Left hindlimb (tissue), 1 donor: ENCODE measurements at places on chromosomes 2 and 18.

GRCh38 chr18:68215931-68216330, 499.0 kb downstream of the TMX3 start:
- DNase-seq: no peak

- no peak for DNase-seq
Measured at GRCh38 chr2:66766582-66766981, 331.7 kb downstream of the MEIS1 start.

DNA sequence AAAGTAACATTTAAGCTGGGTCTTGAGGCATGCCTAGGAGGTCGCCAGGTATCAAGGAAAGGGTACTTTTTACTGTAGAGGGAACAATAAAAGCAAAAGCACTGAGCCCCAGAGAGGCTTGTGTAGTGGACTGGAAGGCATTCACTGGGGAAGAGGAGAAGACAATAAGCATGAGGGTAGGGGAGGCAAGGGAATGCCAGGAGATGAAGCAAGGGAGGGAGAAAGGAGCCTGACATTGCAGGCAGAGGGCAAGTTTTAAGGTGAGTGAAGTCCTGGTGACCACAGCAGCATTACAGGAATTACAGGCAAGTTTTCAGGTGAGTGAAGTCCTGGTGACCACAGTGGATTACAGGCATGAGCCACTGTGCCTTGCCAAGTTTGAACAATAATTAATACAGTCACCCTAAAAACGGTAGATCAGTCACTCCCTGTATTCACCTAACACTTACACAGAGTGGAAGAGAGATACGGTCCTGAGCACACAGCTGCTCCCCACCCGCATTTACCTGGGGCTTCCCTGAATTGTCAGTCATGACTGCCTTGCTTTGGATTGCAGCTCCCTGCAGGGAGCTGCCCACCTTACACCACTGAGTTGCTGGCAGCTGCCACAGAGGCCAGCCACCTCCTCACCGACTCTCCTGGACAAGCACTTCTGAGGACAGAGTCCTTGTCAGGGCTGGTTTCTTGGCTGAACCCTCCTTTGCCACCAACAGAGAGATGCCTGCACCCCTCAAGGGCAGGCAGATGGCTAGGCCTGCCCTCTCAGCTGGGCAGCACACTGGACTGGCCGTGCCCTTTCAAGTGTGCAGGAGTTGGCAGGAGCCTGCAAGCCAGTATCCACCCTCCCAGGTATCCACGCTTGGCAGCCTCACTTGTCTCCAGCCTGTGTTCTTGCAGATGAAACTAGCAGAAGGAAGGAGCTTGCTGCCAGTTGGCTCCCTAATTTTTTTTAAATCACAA, 153.2 kb upstream of the MSH6 start:
- no peak for DNase-seq

DNA sequence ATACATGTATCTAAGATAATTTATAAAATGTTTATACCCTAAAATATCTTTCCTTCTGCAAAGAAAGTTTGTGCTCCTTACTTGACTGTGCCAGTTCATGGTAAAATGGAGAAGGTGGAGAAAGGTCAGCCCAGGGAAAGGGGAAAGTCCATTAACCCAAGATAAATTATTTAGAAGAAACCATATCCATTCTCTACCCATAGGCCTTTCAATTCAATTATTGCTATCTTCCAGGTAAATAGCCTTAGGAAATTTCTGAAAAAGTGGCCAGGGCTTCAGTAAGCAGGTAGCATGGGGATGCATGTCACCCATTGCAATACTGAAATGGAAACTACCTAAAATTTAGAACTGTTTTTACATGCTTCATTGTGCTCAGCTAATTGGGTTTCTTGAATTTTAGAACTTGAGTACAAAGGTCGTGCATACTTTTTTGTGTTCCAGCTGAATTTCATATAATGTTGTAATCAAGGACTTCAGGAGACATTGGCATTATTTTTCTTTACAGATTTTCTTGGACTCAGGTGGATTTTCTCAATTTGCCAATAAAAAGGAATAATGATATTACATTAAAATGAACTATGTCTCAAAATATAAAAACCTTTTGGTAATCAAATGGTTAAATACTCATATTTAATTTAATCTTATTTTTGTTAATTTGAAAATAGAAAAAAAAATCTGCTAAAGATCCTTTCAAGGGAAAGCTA, 124.9 kb downstream of the CSRNP3 start:
- no peak for DNase-seq

- DNase-seq: no peak
Measured at GRCh38 chr18:66722671-66723070, 118.8 kb upstream of the CDH19 start.

GRCh38 chr2:108591163-108591562, 56.9 kb downstream of the LIMS1 start:
- no peak for DNase-seq

DNA sequence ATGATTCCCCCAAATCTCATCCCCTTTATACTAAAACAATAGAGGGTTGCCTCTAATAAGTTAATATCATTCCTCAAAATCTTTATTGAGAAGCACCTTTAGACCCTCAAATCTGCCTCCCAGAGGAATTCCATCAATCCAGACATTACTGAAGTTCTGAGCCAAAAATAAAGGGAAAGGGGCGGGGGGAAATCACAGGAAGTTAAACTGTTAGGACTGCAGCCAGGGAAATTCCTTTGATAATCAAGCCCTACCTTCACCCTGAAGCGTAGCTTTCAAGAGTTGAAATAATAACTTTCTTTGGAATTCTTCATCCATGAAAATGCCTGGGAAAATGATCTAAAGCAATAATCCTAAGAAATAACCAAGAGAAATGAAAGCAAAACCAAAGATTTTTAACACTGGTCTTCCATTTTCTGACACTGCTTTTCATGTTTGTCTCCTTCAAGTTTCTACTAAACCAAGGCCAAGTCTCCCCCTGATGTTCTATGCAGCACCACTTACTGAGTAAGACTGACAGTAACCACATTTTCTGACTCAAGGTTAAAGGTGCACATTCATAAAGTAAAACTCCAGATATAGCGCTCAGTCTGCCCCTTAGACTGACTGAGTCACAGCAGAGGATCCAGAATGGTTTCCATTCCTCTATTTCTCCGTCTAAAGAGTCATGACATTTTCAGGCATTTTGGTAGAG, 78.2 kb downstream of the TCF4 start:
- DNase-seq: no peak

DNA sequence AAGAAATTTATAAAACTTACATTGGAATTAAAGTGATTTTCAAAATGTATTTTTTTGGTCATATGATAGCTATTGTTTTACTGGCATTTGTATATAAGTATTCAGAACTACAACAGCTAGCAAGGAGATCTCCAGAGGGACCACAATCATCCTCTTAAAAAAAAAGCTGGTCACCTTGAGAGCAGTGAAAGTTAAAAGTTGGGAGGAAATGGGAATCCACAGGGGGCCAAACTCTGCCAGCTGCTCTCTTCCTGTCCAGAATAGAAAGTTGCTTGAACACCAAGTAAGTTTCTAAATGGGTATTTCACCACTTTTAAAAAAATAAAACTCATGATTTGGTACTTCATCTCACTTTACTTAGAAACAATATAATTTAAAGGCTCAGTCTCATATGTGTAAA, 1025.1 kb downstream of the LRP1B start:
- no peak for DNase-seq

- DNase-seq: peak; percentile 85
Measured at GRCh38 chr2:218292048-218293014, at the start of gene TMBIM1. Gene TMBIM1 (minus strand): TSS chr2:218292503. CDS start chr2:218282141, 10,362 bp downstream.

GRCh38 chr2:220076734-220077133, 449.3 kb downstream of the SLC4A3 start:
- peak; percentile 37 for DNase-seq

- DNase-seq: no peak
Measured at GRCh38 chr2:238142382-238143205, 4.1 kb downstream of the KLHL30 start.

- DNase-seq: no peak
Measured at GRCh38 chr2:84306361-84306760, 152.7 kb downstream of the SUCLG1 start.

DNA sequence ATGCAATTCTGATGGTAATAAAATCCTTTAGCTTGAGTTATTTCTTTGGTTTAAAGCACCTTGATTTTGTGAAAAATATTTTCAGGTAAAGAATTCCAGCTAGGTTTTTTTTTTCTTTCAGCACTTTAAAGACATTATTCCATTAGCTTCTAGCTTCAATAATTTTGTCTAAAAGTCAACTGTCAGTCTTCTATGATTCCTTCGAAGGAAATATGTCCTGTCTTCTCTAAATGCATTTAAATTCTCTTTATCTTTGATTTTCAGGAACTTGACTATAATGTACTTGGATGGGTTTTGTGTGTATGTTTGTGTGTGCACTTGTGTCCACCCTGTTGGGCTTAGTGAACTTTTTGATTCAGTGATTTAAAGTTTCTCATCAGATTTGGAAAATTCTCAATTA, 4.7 kb downstream of the LONRF2 start:
- no peak for DNase-seq

DNA sequence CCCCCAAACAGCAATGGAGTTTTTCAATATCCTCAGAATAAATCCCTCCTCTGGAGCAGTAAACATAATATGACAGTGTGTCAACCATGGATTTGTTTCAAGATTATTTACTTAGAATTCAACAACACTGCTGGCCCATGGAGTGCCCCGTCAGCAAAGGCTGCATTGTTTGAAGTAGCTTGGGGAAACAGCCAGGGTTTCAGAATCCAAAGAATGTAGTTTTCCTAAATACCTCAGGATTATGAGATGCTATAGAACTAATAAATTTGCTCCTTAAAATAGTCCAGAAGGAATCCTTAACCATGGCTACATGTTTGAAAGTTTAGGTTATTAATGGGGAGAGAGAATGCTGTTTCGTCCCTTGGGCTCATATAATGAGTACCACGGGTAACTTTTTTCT, 13.1 kb upstream of the CETN1 start:
- no peak for DNase-seq

- DNase-seq: no peak
Measured at GRCh38 chr18:21599585-21600525, 649 bp downstream of the ESCO1 start.

GRCh38 chr2:24438106-24438505, 52.9 kb upstream of the NCOA1 start:
- no peak for DNase-seq

DNA sequence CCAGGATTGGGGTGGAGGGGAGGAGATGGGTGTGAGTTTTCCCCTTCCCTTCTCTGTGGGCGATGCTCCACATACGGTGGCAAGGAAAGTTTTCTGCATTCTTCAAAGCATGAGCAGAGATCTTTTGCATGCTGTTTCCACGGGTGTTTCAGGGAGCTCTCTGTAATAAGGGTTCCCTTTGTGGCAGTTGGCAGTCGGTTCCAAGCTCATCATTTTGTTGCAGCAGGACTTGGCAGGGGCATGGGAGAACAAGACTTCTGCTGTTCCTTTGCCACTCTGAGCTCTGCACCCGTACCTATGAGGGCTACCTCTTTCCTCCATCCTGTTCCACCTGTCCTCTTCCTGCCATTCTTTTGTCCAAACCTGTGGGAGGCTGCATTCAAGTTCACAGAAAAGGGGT, 71.3 kb upstream of the SPRED2 start:
- DNase-seq: no peak

GRCh38 chr2:224222974-224223373, 178.9 kb downstream of the FAM124B start:
- no peak for DNase-seq

GRCh38 chr18:72799106-72799505, 68.7 kb downstream of the NETO1 start:
- no peak for DNase-seq

- DNase-seq: no peak
Measured at GRCh38 chr18:31576670-31577069, 15.0 kb upstream of the TTR start.

DNA sequence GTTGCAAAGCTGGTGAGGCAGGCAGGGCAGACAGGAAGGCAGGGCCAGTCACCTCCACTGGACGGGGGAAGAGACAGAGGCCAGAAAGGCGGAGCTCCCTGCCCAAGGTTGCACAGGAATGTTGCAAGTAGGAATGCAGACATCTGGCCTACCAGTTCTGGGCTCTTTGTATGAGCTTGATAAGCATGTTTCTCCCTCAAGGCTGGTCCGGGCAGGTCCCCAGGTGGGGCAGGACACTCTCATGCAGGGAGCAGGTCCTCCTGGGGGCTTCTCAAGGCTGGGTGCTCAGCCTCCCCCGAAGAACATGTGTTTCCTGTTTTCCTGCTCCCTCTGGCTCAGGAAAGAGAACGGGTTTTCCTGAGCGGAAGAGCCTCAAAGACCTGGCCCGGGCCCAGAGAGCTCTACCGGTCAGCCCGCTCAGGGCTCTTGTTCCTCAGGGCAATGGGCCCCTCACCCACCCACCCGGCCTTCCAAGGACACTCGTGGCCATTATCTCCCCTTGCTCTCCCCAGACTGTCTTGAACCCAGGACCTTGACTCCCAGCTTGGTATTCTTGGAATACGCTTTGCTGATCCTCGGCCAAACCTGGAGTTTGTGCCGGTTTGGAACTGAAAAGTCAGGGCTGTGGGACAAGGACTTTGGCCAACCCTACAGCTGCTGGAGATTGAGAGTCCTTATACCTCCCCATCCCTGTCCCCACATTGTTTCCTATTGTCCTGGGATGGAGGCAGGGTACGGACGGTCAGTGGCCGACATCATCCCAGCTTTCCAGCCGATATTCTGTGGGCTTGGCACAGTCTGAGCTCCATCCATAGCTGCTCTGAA, 87.7 kb upstream of the HAAO start:
- DNase-seq: no peak

- no peak for DNase-seq
Measured at GRCh38 chr2:203201426-203201825, 37.4 kb upstream of the CYP20A1 start.

- no peak for DNase-seq
Measured at GRCh38 chr2:231568785-231569435, 23.8 kb upstream of the TEX44 start.

- DNase-seq: no peak
Measured at GRCh38 chr2:69437751-69438154, 518 bp upstream of the NFU1 start.

- DNase-seq: no peak
Measured at GRCh38 chr2:79830501-79830900, 317.6 kb downstream of the CTNNA2 start.

DNA sequence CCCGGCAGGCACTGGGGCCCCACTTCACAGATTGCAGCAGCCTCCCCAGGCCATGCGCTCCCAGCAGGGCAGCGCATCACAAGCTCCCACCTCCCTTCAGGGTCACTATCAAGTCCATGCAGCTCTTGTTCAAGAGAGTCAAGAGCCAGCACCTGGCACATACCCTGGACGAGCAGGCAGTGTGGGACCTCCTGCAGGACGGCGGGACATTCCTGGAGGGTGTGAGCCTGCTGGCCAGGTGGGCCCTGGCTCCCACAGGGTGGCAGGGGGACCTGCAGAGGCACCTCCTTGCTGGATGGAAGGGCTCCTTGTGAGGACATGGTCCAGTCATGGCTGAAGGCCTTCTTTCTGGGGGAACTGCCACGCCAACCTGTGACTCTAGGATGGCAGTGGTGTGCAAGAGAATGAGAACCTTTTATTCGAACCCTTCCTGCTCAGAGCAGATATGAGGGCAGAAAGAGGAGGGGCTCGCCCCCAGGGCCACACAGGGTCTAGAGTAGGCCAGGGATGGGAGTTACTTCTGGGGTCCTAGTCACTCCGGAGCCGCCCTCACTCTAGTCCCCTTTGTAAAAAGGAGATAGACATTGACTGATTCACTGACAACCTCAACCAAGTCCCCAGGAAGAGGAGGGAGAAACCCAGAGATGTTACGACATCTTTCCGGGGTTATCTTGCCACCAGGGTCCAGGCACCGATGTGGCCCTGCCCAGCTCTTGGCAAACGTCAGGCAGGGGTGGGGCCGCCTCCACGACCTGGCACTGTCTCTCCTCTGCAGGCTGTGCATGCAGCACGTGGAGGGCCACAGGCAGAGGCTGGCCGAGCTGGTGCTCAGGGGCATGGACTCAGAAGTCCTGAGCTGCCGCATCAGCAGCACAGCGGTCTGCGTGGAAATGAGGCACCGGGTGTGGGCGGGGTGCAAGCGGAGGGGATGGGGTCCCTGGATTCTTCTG, 31.3 kb downstream of the HJURP start:
- DNase-seq: no peak
